ENCODE measurements at places on chromosomes 12 and 14. TPM values are rescaled to one million over a fixed set of nuclear protein-coding genes. Genes with fewer than 3 reads are reported as not detected.

Gene ZC2HC1C
- total RNA-seq: 4.3 TPM

DNA sequence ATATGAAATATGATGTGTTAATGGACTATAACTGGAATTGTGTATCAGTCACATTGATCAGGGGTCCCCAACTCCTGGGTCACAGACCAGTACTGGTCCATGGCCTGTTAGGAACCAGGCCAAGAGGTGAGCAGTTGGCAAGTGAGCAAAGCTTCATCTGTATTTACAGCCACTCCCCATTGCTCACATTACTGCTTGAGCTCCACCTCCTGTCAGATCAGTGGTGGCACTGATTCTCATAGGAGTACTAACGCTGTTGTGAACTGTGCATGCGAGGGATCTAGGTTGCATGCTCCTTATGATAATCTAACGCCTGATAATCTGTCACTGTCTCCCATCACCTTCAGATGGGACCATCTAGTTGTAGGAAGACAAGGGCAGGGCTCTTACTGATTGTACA is 72.3 kb downstream of the CDK17 start:
- peaks cover 20% of the 10 kb centered on the region for H3K36me3 ChIP-seq
- no peaks in the 10 kb centered on the region for H3K4me1 ChIP-seq
- no peak overlapping the region for H3K27ac ChIP-seq
- no peak overlapping the region for H3K4me3 ChIP-seq
- H3K27me3 ChIP-seq: no peaks in the 10 kb centered on the region
- DNase-seq: no peak

DNA sequence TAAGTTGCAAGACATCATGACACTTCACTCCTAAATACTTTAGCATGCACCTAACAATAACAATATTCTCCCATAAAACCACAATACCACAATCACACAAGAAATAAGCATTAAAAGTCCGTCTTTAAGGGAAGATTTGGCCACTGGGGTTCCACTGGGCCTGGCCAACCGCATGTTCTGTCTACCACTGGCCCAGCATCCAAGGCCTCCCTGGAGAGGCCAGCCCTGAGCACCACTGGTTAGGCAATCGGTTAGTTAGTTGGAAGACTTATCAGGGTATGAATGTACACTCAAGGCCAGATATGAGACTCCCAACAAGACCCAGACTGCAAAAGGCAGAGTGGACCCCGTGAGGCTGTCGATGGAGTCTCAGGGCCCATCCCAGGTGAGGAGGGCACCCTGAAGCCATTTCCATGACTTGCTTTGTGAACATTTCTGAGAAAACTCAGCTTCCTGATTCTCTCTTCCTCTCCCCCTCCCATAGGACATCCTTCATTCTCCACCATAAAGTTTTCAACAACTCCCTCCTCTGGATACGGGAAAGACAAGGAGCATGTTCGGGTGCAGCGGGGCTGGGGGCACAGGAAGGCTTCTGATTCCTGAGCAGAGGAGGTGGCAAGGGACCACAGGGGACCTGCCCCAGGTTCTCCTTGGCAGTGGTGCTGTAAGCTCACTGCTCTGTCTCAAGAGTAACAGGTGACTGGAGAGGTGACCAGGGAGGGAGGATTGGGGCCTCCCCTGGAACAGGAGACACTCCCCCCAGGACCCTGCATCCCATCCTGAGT is 5.9 kb downstream of the PXN start:
- H3K4me3 ChIP-seq: no peak overlapping the region
- H3K27ac ChIP-seq: peak overlapping the region; percentile 88
- peaks cover 96% of the 10 kb centered on the region for H3K4me1 ChIP-seq
- H3K36me3 ChIP-seq: no peaks in the 10 kb centered on the region

DNA sequence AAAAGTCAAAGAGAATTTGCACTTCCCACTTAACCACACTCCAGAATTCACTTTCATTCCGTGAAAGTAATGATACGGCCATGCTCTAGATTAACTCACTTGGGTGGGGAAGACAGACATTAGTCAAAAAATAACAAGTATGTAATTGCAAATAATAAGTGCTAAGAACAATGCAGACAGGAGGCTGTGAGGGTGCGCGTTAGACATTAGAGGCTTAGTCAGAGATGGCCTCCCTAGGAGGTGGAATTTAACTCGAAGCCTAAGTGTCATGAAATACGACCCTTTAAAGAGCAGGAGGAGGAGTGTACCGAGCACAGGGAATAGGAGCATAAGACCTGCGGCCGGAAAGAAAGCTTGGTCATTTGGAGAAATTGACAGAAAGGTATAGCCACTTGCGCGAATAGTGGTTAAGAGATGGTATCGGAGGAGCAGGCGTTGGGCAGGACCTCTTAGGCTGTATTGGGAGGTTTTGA is 628 bp downstream of the SNRPF start:
- H3K27ac ChIP-seq: peak overlapping the region; percentile 79
- H3K4me3 ChIP-seq: peak overlapping the region; percentile 69
- H3K36me3 ChIP-seq: peaks cover 8% of the 10 kb centered on the region
- no peaks in the 10 kb centered on the region for H3K27me3 ChIP-seq

DNA sequence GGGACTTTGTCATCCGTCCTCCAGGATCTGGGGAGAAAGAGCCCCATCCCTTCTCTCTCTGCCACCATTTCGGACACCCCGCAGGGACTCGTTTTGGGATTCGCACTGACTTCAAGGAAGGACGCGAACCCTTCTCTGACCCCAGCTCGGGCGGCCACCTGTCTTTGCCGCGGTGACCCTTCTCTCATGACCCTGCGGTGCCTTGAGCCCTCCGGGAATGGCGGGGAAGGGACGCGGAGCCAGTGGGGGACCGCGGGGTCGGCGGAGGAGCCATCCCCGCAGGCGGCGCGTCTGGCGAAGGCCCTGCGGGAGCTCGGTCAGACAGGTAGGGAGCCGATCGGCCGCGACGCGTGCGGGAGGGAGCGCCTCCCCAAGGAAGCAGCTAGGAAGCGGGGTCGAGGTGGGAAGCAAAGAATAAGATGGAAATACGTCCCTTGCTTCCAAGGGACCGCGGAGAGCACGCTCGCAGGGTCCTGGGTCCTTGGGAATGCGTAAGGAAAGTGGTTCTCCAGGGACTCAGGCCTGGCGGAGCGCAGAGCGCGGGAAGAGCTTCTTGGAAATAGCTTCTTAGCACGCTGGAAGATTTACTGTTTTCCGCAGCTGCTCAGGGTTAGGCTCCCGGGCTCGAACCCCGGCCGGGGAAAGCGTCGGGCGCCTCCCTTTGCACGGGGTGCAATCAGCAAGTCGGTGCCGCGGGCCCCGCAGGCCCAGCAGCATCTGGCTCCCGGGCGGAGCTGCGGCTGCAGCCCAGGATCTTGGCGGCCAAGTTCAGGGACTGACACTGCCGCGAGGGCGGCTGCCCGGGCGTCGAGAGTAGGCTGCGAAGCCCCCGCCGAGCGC is 457 bp downstream of the SOCS2 start:
- DNase-seq: peak; percentile 72
- H3K36me3 ChIP-seq: no peaks in the 10 kb centered on the region
- H3K4me3 ChIP-seq: peak overlapping the region; percentile 85
- H3K4me1 ChIP-seq: no peaks in the 10 kb centered on the region
- peak overlapping the region; percentile 98 for H3K27ac ChIP-seq

- H3K36me3 ChIP-seq: no peaks in the 10 kb centered on the region
- H3K4me1 ChIP-seq: peaks cover 18% of the 10 kb centered on the region
- H3K27ac ChIP-seq: no peak overlapping the region
Observed at GRCh38 chr12:30796313-30796780, 41.6 kb upstream of the CAPRIN2 start.

- H3K36me3 ChIP-seq: no peaks in the 10 kb centered on the region
- peaks cover 19% of the 10 kb centered on the region for H3K27me3 ChIP-seq
- H3K4me1 ChIP-seq: peaks cover 9% of the 10 kb centered on the region
- no peak overlapping the region for H3K27ac ChIP-seq
Observed at GRCh38 chr12:114704096-114704495, 20.1 kb upstream of the TBX3 start.

DNA sequence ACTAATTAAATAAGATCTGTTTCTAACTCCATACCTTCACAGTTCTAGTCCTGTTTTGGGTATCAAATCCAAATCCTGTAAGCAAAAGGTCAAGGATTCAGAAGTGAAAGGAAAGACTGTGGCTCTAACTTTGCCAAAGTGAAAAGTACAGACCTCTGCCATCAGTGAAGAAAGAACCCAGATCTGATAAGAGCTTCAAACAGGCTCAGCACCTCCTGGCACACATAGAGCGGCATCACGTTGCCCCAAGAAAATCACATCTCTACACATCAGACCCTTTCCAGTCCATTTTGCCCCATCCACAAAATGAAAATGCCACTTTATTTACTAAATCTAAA is 23.2 kb downstream of the CLIP1 start:
- peak overlapping the region; percentile 99 for H3K27ac ChIP-seq
- no peaks in the 10 kb centered on the region for H3K4me1 ChIP-seq
- no peaks in the 10 kb centered on the region for H3K27me3 ChIP-seq
- no peak overlapping the region for H3K4me3 ChIP-seq

All from sigmoid colon (tissue), 7 donors.